Mesenteric fat pad (tissue), 1 donor: ENCODE measurements at places on chromosomes 6 and 20. TPM values are rescaled to one million over a fixed set of nuclear protein-coding genes. Genes with fewer than 3 reads are reported as not detected.

- no peak for DNase-seq
Measured at GRCh38 chr6:81731814-81732213, 20.7 kb downstream of the TENT5A start.

- DNase-seq: peak; percentile 60
Measured at GRCh38 chr20:58028123-58028522, 200.3 kb downstream of the ANKRD60 start.

GRCh38 chr6:19705606-19706005, 131.6 kb upstream of the ID4 start:
- DNase-seq: no peak

DNA sequence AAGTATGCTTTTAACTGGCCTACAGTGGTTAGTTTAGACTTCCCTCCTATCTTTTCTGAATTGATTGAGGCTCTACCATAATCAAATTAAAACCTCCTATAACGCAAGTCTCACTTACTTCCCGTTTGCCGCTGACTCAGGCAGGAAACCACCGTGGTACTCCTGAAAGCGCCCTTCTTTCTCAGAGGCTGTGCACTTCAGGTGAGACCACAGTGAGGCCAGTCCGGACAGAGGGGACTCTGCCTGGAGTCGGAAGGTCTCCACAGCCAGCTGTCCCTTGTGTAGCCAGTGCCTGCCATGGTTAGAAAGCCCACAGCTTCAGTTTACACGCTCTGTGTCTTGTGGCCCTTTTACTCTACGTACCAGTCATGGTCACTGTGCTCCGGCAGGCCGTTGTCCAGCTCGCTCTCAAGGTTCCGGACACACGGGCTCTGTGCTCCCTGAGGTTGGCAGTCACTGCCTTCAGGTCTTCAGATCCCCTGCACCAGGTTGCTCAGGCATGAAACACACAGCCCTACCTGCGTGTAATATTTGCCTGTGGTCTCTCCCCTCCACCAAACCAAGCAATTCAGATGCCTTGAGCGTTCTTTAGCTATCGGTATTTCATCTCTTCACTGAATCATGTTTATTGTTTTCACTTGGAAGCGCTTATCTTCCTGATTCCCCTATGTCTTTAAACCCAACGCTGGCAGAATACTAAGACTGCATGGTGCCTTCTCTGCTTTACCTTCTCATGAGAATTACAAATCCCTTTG, 178.8 kb downstream of the SMOC2 start:
- DNase-seq: no peak

HUS1B gene
- total RNA-seq: 0.77 TPM

DNA sequence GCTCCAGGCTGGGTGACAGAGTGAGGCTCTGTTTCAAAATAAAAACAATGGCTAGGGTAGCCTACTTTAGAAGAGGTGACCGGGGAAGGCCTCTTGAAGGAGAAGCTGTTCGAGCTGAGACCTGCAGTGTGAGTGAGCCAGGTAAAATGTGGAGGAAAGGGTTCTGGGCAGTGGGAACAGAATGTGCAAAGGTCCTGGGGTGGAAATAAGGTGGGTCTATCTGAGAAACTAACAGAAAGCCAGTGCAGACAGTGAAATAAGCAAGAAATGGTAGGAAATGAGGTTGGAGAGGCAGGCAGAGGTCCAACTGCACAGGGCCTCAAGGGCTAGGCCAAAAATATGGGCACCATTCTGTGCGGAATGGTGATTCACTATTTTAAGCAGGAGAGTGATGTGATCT, 53.4 kb downstream of the BPIFB1 start:
- no peak for DNase-seq

GRCh38 chr20:1105599-1106194, 12.7 kb upstream of the PSMF1 start:
- no peak for DNase-seq

IL20RA gene
- 0.93 TPM for total RNA-seq

DNA sequence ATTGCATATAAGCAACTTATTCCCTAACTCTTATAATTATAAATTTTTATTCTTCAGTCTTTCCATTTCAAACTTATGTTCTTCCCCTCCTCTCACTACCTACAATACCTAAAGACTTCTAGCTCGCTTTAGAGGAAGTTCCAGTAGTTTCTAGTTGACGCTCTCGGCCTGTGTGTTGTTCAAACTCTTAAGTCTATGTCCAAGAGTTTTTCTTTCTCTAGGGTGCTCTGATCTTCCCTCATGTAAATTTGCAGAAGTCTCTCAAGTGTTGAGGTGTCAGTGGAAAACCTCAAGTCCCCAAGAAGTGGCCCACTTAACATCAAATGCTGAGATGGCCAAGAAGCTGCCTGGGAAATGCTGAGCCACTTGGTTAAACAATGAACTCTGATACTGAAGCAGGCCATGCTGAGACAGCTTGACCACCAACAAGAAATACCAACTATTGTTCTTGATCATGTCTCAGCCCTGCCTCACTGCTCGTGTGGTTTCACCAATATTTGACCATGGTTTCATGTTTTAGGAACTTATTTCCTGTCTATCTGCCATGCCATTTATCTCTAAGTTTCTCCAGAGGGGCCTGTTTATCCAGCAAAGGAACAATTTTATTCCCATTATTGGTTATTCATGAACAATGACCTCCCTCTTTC, 100.9 kb upstream of the TCF21 start:
- no peak for DNase-seq

- DNase-seq: no peak
Measured at GRCh38 chr6:157249826-157250225, 73.5 kb downstream of the TMEM242 start.

PAK5 gene
- not detected for total RNA-seq

HLA-DQA1 gene
- total RNA-seq: 12.7 TPM

GRCh38 chr6:155974811-155975323, 519.2 kb upstream of the NOX3 start:
- no peak for DNase-seq

DNA sequence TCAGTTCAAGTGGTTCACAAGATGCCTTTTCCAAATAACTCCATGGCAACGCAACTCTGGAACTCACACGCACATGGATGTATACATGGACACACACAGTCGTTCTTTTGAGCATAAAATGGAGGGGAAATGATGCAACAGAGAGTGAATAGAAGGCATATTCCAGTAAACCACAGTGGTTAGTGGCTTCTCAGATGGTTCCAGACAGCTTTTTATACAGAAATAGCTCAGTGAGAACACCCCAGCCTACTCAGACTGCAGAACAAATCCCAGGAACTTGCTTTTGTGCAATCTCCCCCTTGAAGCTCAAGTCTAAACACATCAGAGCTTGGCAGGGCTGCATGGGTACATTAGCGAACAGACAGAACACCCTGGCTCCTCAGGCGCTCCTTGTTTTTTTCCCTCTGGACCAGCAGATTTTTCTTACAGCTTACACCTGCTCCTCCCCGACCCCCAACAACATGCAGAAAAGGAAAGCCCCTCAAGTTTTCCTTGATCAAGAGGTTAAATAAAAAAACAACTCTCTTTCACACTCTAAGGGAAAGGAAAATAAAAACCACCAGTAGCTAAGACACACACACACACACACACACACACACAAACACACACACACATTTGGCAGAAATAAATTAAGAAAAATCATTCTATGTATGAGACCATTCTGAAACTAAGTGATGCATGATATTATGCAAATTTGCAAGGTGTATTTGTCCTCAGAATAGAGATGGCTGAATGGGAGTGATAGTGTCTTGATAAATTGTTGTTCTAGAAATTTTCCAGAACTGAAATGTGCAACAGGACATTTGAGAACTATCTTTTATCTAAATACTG, 51.2 kb upstream of the RANBP9 start:
- no peak for DNase-seq

- no peak for DNase-seq
Measured at GRCh38 chr6:39669973-39670342, 55.2 kb downstream of the KIF6 start.

- no peak for DNase-seq
Measured at GRCh38 chr20:34651200-34651599, 25.7 kb downstream of the PIGU start.

DNA sequence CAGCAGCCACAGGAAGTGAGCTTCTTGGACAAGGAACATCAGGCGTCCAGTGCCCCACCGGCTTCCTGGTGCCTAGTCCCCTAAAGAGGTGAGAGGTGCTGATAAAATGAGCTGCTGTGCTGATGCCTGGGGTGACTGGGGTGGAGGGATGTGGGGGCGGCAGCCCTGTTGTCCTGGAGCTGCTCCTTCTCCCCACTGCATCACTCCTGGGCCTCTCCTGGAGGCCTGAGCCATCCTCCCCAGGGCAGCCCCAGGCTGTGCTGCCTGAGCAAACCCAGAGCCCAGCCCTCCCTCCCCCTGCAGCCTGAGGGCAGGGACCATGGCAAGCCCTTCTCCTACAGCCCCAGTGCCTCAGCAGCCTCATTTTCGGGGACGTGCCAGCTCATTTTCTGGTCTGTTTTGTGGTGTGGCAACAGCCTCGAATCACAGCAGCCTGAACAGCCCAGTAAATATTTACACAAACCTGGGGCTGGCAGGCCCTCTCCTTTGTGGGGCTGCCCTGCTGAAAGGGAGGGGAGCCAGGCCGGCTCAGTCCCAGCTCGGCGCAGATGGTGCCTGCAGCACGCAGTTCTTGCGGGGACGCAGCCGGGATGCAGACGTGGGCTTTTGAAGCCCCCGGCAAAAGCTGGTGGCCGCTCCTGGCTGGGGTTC, 259.9 kb downstream of the DLL1 start:
- peak; percentile 75 for DNase-seq

DNA sequence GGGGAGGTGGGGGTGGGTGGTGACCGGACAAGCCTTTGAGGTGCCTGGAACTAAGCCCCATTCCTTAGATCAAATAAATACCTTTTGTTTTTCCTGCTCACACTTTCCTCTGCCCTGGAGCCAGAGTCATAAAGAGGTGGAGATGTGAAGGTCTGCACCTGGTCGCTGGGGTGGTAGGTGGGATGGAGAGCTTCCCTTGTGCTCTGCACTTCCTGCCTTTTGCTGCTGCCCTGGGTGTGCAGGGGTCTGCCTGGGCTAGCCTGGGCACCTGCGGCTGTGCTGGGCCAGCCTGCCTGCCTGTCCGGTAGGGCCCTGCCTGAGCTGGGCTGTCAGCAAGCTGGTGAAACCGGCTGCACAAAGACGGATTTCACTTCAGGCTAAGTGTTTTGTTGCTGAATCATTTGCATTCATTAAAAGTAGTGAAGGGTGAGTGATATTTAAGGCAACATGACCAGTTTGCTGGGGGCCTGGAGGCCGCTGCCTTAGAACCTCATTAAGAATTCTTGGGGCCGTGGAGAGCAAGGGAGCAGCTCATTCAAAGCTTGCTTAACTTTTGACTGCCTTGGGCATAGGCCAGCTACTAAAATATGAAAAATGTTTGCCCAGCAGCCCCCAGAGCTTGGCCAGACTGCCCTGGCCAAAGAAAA, 20.5 kb downstream of the PTK7 start:
- no peak for DNase-seq

DNA sequence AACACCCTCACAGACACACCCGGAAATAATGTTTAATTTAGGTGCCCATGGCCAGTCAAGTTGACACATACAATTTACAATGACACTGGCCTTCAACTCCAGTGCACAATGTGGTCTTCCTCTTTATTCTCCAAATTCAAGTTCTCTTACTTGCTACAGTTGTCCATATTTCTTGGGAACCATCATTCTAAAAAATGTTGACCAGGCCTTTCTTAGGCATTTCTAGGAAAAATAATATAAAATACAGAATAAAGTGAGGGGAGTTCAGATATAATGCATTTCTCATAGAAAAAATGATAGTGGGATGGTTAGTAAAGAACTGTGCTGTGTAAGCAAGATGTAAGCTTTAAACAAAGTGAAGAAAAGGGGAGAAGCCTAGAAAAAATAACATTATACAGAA, 298.9 kb downstream of the ARHGAP18 start:
- DNase-seq: no peak

- no peak for DNase-seq
Measured at GRCh38 chr6:151136141-151136755, 103.5 kb upstream of the AKAP12 start.

- no peak for DNase-seq
Measured at GRCh38 chr6:22884456-22884855, 315.1 kb downstream of the HDGFL1 start.
